Mammary epithelial cell (primary cell): ENCODE measurements at places on chromosomes 4 and X. TPM values are rescaled to one million over a fixed set of nuclear protein-coding genes. Genes with fewer than 3 reads are reported as not detected.

FGF13 gene
- total RNA-seq: 1.3 TPM

CCDC158 gene
- not detected in 2 replicates for total RNA-seq

SPP1 gene
- 157 TPM for total RNA-seq

CLDN22 gene
- not detected in 2 replicates for total RNA-seq

DKK2 gene
- 0.17 TPM for total RNA-seq

SPANXA2 gene
- not detected in 2 replicates for total RNA-seq

EDA2R gene
- 8.2 TPM for total RNA-seq

CSN1S1 gene
- not detected for total RNA-seq

NEK1 gene
- 14.7 TPM for total RNA-seq

ARHGAP36 gene
- not detected in 2 replicates for total RNA-seq

RAI2 gene
- 0.64 TPM in 1 of 2 replicates, not detected in the other for total RNA-seq

TRIM61 gene
- total RNA-seq: not detected

SSX4B gene
- total RNA-seq: not detected in 2 replicates

FGA gene
- not detected for total RNA-seq

IL2 gene
- total RNA-seq: not detected
